Fibroblast of skin of back (primary cell): ENCODE measurements at places on chromosomes 12 and 14.

- DNase-seq, result no peak
These were observed 27.7 kb upstream of the ZFP36L1 start for GRCh38 chr14:68820536-68820935.

GRCh38 chr14:73344319-73344718, 107.0 kb downstream of the PAPLN start:
- DNase-seq, result no peak

DNA sequence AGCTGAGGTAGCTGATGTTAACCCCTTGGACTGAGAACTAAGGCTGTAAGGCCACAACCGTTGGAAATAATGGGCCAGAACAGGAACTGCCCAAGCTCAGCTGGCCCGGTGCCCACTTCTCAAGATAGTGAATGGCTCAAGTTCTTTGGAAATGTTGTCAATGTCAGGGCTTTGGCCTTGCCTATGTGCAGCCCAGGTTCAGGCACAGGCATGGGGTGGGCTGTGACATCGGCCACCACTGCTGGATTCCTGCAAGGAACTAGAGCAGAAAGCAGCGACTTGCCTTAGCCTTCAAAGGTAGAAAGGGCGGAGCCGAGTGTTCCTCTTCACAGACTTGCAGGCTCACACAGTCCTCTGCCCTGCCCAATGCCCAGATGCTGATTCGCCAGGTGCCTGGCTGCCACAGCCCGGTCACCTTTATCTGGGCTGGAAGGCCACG, 291.2 kb downstream of the ZFP36L1 start:
- no peak for DNase-seq

DNA sequence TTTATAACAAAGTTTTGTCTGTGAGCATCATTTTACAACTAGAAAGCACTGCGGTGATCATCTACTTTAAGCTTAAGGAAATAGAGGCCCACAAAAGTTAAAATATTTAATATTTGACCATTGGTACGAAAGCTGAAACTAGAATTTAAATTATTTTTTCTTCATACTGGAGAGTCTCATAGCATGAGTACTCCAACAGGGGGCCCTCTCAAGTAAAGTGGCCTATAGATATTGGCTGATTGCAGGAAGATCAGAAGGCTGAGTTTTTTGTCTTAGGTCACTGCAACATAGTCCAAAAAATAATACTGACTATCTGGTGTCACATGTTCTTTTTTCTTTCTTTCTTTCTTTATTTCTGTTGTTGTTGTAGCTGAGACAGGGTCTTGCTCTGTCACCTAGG, 75.3 kb upstream of the ZDHHC17 start:
- no peak for DNase-seq

DNA sequence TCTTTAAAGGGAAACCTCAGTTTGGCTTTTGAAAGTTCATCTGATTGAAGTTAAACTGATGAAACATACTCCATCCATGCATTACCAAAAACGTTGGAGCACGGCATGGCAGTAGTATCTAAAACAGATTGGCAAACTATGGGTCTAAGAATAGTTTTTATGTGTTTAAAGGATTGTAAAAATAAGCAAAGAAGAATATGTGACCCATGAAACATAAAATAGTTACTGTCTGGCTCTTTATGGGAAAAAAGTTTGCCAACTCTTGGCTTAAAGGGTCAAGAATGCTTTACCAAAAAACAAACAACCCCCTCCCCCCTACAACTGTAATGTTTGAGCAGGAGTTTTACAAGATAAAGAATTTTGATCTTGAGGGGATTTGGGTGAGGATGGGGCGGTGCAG, 32.6 kb downstream of the TRAF3 start:
- DNase-seq, result no peak

- peak; percentile 96 for DNase-seq
These were observed at the start of the genes CBLN3 and KHNYN for GRCh38 chr14:24429395-24430142. Gene CBLN3 (minus strand): TSS chr14:24429668. CDS start chr14:24429054, 614 bp downstream. Gene KHNYN (plus strand): TSS chr14:24429954. CDS start chr14:24430731, 777 bp downstream.

DNA sequence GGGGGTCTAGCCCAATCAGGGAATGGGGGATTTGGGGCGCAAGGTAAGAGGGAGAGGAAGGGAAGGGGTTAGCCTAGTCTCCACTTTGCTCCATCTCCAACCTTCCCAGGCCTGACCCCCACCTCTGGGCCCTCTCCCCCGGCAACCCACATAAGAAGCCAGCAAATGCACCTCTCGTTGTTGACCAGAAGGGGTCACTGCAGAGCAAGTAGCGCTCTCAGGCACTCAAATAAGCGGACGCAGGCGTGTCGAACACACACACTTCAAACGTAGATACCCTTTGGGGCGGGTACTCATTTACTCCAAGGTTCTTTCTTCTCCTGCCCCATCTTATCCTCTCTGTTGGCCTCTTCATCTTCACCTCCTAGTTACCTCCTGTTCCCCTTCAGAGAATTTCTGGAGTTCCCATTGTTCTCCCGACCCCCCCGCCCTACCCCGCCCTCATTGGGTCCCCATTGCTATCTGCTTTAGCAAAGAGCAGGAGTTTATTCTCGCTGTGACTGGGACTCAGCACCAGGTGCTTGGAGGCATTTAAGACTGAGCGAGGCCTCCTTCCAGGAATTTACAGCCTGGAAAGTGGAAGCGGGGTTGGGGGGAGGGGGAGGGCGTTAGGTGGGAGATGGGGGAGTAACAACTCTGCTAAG, 1.5 kb upstream of the SRRM4 start:
- peak; percentile 30 for DNase-seq

DNA sequence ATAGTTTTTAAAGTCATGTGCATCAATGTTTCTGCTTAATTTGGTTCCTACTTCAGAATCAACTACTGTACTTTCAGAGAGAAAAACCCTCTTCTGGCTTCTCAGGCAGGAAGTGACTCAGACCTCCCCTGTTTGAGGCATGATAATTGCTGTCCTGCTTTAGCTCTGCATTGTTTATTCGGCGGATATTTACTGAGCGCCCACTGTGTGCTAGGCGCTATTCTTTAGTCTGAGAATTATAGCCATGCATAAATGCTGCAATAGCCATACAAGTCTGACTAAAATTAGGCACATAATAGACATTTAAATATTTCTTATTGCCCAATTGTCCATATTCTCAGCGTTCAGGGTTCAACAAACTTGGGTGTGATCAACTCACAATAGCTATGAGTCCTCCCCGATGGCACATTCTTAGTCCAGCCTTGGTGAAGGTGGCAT, 6.1 kb upstream of the AMIGO2 start:
- peak; percentile 89 for DNase-seq

GRCh38 chr14:94681300-94682060, 69.3 kb downstream of the SERPINA3 start:
- peak; percentile 66 for DNase-seq

GRCh38 chr14:65502676-65503124, 90.2 kb downstream of the FUT8 start:
- peak; percentile 85 for DNase-seq

DNA sequence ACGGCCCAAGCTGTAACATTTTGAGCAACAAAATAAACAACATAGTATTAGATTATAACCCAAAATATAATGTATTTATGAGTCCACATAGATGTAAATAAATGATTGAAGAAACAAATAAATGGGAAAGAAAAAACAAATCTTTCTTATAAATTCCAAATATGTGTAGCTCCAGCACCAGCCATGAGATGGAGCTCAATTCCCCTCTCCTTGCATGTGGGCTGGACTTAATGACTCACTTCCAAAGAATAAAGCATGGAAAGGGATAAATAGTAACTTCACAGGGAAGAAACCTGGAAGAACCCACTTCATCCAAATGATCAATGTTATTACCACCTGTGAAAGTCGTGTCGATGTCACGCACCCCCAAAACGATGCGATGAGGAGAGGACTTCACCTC, 158.8 kb downstream of the RPAP3 start:
- peak; percentile 48 for DNase-seq

GRCh38 chr12:57939291-57939690, 2.1 kb upstream of the ATP23 start:
- no peak for DNase-seq

GRCh38 chr12:47527816-47528215, 178.0 kb downstream of the RPAP3 start:
- peak; percentile 49 for DNase-seq

- no peak for DNase-seq
These were observed 977 bp upstream of the TMEM120B start for GRCh38 chr12:121711361-121712189.

GRCh38 chr14:64407329-64407728, 19.2 kb downstream of the MTHFD1 start:
- DNase-seq, result no peak
